Heart left ventricle (tissue), 16 donors: ENCODE measurements at places on chromosomes 11 and 22. TPM values are rescaled to one million over a fixed set of nuclear protein-coding genes. Genes with fewer than 3 reads are reported as not detected.

Gene MIAT
- 0.54 TPM for total RNA-seq

Gene OR52M1
- not detected for total RNA-seq

Gene JAM3
- 56.9 TPM for total RNA-seq

GRCh38 chr22:30425616-30426387 lies at the start of gene MTFP1:
Gene MTFP1 (plus strand): TSS chr22:30425768. CDS start chr22:30425880, 112 bp downstream.
- peaks cover 48% of the 10 kb centered on the region for H3K4me1 ChIP-seq
- peak within 1 kb of the TSS; percentile 94 for H3K27ac ChIP-seq
- DNase-seq, result peak; percentile 67
- peaks cover under 1% of the 10 kb centered on the region for H3K36me3 ChIP-seq

GRCh38 chr11:12792018-12792417 lies 117.8 kb downstream of the TEAD1 start:
- no peak overlapping the region for H3K4me3 ChIP-seq
- peaks cover 4% of the 10 kb centered on the region for H3K36me3 ChIP-seq
- DNase-seq, result no peak
- no peaks in the 10 kb centered on the region for H3K27me3 ChIP-seq
- H3K4me1 ChIP-seq, result peaks cover 3% of the 10 kb centered on the region

- no peak overlapping the region for H3K4me3 ChIP-seq
- no peaks in the 10 kb centered on the region for H3K4me1 ChIP-seq
- H3K36me3 ChIP-seq, result peaks cover 7% of the 10 kb centered on the region
- DNase-seq, result no peak
These were observed 33.8 kb downstream of the OR2AG2 start for GRCh38 chr11:6737872-6738466.

DNA sequence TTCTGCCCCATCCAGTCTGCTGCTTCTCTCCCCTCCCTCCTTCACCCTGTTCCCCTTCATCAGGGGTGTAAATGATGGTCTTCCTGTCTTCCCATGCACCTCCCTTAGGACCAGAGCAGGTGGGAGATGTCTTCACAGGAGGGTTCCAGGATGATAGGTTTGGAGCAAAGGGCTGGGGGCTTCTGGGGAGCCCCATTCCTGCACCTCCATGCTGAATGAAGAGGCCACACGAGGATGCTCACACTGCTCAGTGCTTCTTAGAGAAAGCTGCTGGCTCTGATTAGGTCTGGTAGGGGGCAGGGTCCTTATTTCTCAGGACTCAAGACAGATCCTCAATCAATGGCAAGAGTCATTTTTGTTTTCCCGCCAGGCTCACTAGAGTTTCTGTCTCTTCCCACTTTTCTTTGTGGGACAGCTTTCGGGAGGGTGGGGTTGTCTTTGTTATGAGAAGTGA lies 41.1 kb downstream of the BCR start:
- H3K27me3 ChIP-seq, result no peaks in the 10 kb centered on the region
- DNase-seq, result no peak
- H3K4me3 ChIP-seq, result no peak overlapping the region
- H3K27ac ChIP-seq, result no peak overlapping the region

DNA sequence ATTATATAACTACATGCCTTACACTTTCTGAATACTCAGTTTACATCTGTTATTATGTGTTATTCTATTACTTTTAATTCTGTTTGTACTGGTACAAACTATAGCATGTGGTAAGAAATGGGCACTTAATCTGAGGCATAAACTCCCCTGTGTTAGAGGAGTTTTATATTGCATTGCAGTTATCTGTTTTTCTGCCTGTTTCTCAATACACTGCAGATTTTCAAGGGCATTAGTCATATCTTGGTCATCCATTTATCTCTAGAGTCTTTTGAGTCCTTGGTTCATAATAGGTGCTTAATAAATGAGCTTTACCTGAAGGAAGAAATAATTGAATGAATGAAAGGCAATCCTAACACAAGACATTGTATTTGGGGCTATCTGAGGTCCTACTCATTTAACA lies 182.9 kb upstream of the CTSC start:
- no peaks in the 10 kb centered on the region for H3K4me1 ChIP-seq
- no peak for DNase-seq
- H3K27me3 ChIP-seq, result no peaks in the 10 kb centered on the region
- no peaks in the 10 kb centered on the region for H3K36me3 ChIP-seq

GRCh38 chr11:95364324-95365295 lies 133.6 kb upstream of the SESN3 start:
- no peaks in the 10 kb centered on the region for H3K27me3 ChIP-seq
- no peak for DNase-seq
- H3K4me3 ChIP-seq, result no peak overlapping the region

DNA sequence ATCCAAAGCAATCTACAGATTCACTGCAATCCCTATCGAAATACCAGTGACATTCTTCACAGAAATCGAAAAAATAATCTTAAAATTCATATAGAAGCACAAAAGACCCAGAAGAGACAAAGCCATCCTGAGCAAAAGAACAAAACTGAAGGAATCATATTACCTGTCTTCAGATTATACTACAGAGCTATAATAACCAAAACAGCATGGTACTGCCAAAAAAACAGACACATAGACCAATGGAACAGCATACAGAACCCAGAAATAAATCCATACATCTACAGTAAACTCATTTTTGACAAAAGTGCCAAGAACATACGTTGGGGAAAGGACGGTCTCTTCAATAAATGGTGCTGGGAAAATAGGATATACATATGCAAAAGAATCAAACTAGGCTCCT lies 18.9 kb downstream of the RRP8 start:
- H3K4me3 ChIP-seq, result no peak overlapping the region
- no peak overlapping the region for H3K27ac ChIP-seq
- no peak for DNase-seq
- no peaks in the 10 kb centered on the region for H3K36me3 ChIP-seq

DNA sequence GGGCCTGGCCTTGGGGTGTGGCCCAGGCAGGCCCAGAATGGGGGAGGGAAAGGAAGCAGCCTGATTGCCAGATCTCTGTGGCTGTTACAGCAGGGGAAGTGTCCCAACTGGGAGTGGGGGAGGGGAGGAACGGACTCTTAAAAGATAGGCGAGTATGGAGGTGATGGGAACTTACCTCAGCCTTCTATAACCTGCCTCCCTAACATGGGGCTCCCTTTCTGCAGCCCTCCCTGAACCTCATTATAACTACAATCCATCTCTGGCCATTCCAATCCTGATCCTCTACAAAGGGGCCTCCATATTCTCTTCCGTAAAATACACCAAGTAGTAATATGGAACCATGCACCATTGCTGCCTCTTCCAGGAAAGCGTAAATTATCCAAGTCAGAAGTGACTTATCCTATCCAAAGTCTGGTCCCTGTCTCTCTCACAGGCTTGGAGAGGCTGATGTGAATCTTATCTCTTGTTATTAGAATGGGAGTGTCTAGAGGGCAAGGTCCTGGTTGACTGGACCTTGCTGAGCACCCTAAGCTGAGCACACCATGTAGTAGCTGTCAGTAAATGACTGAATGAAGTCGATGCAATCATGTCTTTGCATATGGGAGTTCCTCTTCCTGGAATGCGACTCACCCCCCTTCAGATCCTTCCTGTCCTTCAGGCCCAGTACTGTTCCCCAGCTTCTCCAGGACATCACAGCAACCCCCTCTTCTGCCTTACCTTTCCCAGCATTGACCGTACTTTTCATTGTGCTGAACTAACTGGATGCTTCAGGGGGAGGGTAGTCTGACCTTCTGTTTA lies 5.9 kb downstream of the RHOG start:
- no peaks in the 10 kb centered on the region for H3K27me3 ChIP-seq
- H3K27ac ChIP-seq, result peak overlapping the region; percentile 97
- no peaks in the 10 kb centered on the region for H3K36me3 ChIP-seq
- H3K4me3 ChIP-seq, result peak overlapping the region; percentile 43
